ENCODE measurements at places on chromosomes 16 and 17. TPM values are rescaled to one million over a fixed set of nuclear protein-coding genes. Genes with fewer than 3 reads are reported as not detected.

Gene GDPD3
- 13.4 TPM for total RNA-seq

DNA sequence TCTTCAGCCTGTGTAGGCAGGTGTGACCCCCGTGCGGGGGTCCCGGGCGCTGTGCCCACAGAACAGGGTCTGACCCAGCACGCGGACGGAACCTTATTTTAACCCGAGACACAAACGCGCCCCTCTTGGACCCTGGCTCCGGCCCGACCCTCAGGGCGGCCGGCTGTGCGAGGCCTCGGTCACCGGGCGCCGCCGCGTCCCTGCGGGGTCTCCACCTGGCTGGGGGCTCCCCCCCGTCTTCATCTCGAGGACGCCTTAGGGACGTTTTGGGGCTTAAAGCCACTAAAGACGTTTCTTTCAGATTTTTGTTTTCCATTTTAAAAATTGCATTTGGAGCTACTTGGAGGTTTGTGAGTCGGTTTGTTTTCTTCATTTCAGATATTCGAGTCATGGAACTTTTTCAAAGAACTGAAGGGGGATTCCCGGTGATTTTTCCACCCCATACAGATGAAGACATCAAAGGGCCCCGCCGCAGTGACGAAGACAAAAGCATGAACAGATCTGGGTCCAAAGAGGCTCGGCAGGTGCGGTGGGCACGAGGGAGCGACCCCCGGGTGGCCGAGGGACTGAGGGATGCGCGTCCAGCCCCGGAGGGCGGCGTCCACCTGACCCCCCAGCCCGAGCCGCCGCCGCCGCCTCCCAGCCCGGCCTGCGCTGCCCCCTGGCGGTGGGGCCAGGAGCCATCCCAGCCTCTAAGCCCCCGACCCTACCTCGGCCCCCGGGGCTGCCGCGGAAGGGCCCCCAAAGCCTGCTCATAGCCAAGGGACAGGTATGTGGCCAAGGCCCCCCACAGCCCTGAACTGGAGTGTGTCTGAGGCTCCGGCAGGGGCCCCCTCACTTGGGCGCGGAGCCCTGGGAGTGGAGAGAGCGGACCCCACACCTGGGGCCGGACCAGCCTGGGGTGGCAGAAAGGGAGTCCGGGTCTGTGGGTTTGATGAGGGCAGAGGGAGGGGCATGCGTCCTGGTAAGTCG, 3.8 kb upstream of the CD7 start:
- peak; percentile 42 for ATAC-seq

DNA sequence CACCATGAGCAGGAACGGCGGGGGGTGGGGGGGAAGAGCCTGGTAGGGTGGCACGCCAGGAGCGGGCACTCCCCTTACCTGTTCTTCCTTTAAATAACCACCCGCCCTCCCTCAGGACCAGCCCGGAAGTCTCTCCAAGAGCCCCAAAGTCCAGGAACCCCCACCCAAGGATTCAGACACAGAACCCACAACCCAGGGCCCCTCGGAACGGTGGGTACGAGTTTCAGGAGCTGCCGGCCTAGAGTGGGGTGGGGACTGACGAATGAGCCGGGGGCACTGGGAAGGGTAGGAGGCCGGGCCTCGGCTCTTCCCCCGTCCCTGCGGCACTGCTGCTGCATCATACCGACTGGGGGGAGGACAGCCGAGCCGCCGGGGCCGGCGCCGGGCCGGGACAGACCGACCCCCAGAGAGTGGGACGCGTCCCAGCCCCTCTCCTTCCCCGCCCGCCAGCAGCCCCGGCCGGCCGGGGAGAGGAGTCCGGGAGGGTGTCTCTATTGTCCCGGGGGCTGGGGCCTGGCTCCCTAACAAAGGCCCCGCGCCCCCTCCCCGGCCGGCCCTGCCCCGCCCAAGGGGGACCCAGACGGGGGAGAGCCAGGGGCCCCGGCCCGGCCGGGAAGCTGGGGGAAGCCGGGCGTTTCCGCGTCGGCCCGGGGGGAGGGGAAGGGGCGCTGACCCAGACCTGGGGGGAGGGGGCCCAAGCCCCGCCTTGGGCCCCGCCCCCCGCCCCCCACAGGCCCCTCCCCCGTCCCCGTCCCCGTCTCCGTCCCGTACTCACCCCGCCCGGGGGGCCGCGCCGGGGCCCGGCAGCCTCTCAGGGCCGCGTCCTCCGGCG, 747 bp downstream of the ATXN7L3 start:
- peak; percentile 38 for ATAC-seq

DNA sequence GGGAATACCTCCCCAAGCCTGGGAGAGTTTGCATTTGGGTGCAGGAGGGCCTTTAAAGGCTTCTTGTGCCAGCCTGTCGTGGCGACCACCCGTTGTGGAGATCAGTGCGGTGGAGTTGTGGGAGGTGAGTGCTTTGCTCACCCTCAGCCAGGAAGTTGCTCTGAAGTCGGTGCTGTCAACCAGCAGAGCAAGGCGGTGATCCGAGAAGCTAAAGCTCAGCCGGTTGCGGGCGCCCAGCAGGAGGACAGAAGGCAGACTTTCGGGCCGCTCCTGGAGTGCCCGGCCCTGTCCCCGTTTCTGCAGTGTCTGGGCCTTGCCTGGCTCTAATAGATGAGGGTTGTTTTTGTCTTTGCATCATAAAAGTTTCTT, 1.4 kb downstream of the UBE2I start:
- ATAC-seq = no peak
